ENCODE measurements at places on chromosomes 13 and 19.

DNA sequence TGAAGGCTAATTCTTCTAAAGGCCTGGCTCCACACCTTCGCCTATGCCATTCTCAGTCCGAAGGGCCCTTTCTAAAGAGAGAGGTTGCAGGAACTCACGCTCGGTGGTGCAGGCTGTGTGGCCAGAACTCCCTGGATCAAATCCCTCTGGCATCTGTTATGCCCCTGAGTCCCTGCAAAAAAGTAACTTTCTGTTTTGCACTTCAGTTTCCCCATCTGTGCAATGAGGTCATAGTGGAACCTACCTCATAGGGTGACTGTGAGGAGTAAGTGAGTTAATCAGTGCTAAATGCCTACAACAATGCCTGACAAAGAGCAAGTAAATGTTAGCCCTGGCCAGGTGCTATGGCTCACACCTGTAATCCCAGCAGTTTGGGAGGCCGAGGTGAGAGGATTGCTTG is 7.3 kb downstream of the IGSF23 start:
- DNase-seq = no peak

DNA sequence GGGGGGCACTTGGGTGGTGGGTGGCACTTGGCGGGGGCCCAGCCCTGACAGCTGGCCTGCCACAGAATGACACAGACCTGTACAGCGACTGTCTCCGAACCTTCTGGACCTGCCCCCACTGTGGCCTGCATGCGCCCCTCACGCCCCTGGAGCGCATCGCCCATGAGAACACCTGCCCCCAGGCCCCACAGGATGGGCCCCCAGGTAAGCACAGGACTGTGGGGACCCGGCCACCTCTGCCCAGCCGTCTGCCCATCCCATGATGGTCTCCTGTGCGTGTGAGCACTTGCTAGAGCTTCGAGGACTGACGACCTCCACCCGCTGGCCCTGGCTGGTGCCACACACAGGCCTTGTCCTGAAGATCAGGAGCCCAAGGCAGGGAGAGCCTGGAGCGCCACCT is 32.0 kb downstream of the DHX34 start:
- no peak for DNase-seq

DNA sequence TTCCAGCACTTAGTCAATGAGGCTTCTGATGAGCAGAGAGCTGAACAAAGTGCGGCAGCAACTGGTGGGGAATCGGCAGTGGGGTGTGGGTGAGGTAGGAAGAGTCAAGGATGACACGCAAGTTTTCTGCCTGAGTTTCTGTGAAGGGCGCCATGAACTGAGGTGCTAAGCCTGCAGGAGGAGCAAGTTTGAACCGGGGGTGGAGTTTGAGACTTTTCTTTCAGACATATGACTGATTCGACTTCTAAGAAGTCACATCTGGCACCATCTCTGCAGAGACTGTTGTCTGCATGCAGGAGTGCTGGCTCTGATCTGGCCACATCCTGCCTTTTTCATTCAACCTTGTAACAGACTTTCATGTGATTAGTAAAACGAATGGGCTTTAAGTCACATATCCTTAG is 14.8 kb upstream of the GPI start:
- no peak for DNase-seq

DNA sequence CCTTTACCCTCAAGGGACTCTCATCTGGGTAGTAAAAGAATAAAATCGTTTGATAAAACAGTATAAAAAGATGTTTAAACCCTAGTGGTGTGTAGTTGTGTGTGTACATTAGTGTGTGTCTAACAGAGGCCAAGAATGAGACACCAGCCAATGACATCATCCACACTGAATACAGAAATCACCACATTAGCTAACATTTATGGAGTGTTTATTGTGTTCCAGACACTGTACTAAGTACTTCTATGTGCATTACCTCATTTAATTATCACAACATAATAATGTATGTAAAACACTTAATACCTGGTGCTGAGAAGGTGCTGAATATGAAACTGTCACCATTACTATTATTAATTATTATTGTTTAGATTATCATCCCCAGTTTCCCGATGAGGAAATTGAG is 49.1 kb upstream of the UQCRFS1 start:
- no peak for DNase-seq

- DNase-seq = no peak
Observed at GRCh38 chr13:84776593-84776992, 894.3 kb upstream of the SLITRK1 start.

DNA sequence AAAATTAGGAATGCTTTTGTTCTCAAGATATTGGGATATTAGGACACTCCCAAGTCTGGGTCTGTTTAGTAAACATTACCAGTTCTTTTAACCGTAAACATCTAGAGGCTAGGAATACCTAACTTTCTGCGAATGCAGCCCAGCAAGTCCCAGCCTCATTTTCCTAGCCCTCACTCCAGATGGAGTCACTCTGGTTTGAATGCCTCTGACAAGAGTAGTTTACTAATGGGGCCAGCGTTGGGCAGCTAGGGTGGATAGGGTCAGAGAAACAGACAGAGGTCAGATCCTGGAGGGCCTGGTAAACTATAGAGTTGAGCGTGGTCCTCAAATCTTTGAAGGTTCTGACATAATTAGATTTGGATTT is 53.6 kb downstream of the WDFY2 start:
- DNase-seq = no peak

Measured in cerebellar nuclear complex (tissue), 1 donor.